T follicular helper cell (primary cell): ENCODE measurements at places on chromosomes 2 and 18.

- no peak for DNase-seq
Observed at GRCh38 chr2:133748007-133748700, 179.9 kb upstream of the NCKAP5 start.

- DNase-seq, result no peak
Observed at GRCh38 chr18:62339106-62339988, 14.2 kb downstream of the TNFRSF11A start.

DNA sequence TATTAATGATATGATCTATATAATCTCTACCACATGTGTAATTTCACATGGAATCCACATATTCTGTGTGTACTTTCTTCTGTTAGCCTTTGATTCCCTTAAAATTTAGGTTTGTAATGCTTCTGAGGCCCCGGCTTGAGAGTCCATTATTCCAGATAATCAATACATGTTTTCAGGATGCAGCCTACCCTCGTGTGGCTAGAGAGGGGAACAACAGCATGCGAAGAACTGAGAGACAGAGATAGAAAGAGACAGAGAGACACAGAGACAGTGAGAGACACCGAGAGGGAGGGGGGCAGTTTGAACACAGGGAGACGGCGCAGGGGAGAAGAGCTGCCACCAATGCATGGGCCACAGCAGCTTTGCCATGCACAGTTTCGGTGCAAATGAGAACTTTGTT is 185.4 kb downstream of the SNTG2 start:
- DNase-seq, result no peak

- DNase-seq, result no peak
Observed at GRCh38 chr2:96318723-96319122, 6.4 kb upstream of the ITPRIPL1 start.

GRCh38 chr18:76521417-76522121 is 26.5 kb upstream of the ZNF516 start:
- DNase-seq, result no peak

DNA sequence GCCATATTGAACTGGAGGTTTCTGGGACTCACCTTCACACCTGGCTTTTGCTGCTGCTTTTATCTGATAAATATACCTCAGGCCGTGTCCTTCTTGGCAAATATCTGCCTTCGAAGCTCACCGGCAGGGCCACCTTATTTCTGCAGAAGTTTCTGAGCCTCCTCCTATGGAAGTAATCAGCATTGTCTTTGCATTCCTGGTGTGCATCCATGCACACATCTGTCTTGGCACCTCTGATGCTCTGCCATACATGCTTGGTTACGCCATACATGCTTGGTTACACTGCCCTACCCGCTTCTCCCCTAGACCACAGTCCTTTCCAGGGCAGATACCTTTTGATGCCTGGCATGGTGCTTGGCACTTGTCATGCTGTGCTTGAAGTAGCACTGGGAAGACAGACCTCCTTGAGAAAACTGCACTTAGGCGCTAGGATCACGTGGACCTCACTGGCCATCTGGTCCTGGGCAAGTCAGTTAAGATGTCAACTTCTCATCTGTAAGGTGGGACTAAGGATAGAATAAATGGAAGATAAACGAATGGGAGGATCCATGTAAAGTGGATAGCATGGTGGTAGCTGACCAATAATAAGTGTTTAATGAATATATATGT is 66.8 kb downstream of the ZNF236 start:
- no peak for DNase-seq

DNA sequence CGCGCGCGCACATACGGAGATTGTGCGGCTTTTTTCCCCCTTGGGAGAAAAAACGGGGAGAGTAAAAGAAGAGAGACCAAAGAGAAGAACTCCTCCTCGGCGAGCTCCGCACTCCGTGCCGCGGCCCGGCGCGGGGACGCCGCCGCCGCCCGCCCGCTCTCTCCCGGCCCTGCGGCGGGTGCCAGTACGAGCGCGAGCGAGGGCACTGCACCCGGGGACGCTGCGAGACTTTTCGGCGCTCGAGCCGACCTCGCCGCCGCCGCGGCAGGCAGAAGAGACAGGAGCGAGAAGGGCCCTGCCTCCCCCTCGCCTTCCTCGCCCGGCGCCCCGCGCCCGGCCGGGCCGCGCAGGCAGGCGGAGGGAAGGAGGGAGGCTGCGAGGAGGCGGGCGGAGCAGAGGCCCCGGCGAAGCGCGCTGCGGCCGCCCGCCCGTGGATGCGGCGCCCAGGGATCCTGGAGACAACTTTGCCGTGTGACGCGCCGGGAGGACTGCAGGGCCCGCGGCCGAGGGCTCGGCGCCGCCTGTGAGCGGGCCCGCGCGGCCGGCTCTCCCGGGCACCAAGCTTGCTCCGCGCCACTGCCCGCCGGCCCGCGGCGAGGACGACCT is 857 bp upstream of the INHBB start:
- DNase-seq, result no peak

DNA sequence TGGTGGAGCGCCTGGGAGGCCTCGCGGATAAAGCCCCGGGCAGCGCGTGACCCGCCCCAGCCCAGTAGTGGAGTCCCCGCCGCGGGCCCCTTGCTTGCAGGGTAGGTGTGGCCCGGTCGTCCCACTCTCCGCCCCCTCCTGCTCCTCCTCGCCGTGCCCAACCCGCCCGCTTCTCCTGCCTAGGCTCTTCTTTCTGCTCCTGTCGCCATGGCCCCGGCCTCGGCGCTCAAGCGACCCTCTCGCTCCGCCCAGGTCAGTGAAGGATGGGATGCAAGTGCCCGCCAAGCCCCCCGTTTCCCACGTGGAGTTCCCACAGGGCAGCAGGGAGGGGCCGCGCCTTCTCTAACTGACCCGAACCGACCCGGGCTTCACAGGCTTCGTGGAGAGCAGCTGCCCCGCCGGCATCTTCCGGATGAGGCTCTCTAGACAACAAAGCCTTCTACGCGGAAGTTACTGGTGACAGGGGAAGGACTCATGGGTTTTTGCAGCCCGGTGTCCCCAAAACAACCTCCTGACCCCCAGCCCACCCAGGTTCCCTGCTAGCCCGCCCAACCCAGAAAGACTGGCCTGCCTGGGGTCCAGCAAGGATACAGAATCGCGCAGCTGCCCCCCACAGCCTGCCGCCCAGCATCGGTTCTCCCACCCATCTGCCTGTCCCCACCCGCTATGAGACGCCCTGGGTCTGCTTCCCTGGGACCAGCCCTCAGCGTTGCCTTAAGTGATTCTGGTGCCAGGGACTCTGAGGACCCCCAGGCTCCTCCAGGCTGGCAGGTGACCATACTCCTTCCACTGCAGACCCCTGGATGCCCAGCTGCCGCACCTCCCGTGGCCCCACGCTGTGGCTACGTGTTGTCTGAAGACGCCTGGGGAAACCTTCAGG is 32.8 kb downstream of the TTC32 start:
- DNase-seq, result peak; percentile 47

DNA sequence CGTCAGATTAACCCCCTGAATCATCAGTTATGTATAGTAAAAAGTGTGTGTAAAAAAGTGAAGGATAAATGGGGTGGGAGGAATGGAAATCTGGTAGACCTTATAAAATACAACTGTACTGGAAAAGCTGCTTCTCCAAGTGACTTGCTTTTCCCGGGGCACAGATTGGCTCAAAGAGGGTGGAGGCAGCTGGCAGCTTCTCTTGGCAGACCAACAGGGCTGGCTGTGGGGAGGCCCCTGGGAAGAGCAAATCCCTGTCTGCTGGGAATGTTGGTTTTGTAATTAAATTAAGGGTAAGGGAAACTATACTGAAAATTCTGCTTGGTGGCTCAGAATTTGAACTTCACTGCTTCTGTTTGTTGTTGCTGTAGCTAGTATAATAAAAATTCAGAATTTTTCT is 154.2 kb upstream of the DLX2 start:
- DNase-seq, result no peak

GRCh38 chr2:70181363-70181956 is 9.4 kb downstream of the C2orf42 start:
- DNase-seq, result no peak

- DNase-seq, result no peak
Observed at GRCh38 chr2:44942304-44943030, 965 bp downstream of the SIX3 start.

GRCh38 chr18:65257149-65257548 is 493.7 kb upstream of the CDH7 start:
- DNase-seq, result no peak

DNA sequence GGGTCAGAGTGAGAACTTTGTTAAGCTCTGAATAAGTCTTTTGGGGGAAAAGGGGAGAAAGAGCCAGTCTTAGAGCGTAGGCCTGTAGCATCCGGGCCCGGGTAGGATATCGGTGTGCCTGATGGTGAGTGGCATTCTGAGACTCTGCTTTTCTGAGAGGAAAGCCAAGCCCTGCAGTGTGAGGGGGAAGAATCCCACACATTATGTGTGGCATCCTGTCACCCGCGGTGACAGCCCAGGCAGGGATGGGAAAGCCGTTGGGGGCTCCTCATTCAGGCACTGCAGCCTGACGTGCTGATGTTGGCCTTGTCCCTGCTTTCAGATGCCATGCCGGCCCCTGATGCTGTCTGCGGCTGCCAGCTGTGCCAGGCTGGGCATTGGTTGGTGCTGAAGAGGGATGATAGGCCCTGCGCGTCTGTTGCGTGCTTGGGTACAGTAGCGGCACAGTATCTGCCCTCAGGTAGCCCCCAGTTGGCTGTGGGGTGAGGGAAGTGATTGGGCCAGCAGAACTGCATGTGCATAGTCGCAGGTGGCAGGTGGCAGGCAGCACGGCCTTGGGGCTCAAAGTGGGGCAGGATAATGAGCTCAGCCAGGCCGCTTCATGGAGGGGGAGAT is 37.6 kb downstream of the GLI2 start:
- no peak for DNase-seq
